ENCODE measurements at places on chromosomes 11 and 22.

GRCh38 chr11:75365711-75366181, 14.3 kb upstream of the ARRB1 start:
- no peak for DNase-seq

DNA sequence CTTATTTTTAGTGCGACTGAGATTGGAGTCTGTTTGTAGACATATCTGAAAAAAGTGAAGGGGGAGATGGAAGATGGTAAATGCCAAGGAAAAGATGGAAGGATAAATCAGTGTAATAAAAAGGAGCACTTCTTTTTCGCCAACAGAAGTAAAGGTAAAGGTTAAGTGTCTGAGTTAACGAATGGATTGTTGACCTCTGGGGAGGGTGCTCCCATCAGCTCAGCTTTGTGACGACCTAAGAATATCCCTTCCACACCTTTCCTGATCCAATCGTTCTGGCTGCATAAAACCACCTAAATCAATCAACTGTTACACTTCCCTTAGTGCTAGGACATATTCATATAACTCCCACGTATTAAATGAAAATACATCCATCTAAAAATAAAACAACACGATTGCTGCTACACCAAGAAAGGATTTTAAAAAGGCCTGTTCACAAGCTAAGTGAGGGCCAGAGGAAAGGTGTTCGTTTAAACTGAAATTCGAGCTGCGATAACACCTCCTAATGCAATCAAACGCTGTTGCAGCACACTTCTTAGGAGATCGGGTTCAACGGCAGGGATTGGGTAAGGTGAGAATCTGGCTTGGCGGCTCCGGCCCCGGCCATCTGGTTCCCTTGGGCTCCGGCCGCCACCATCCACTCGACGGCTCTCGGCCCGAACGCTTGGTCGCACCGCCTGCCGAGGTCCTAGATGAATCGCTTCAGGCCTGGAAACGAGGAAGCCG, 658 bp downstream of the C11orf71 start:
- DNase-seq: no peak

DNA sequence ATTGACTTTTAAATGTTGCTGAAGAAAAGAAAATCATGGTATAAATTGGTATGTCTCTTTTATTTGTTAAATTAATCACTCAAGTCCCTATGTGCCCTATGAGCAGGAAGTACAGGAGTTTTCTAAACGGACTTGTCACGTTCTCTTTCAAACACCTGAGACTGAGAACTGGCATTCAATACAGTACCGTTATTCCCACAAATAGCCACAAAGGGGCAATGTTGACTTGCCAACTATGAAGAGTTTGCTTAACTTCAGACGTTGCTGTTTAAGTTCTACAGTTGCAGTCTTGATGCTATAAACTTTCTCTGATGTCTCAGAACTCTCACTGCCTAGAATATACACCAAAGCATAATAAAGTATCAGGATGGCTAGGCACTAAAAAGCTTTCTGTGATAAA, 7.6 kb downstream of the OR56A1 start:
- no peak for DNase-seq

DNA sequence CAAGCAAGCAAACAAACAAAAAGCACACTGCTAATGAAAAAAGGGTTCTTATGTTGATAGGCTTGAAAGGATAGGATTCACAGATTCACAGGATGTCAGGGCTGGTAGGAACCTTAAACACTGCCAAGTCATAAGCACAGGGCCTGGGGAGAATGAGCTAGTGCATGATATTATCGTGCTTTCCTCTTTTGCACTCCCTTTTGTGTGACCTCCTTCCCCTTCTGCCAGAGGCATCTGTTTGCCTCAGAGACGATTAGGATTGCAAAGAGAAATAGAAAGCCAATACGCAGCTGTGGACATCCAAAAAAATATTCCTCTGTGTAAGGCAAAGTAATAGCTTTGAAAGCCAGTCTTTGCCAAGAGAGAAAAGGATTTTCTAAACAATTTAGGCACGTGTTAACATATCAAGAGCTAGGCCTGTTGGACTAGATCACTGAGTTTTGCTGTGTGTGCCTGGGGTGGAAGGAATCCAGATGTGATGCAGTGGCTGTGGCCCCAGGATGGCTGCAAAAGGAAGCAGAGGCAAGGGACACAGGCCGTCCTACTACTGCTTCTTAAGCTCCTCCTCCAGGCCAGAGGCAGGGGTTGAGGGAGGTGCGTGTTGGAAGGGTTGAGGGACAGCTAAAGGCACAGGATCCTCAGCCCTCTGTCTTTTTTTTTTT, 30.6 kb downstream of the MCHR1 start:
- DNase-seq: no peak

- no peak for DNase-seq
Measured at GRCh38 chr11:123129920-123130319, 65.1 kb downstream of the CLMP start.

DNA sequence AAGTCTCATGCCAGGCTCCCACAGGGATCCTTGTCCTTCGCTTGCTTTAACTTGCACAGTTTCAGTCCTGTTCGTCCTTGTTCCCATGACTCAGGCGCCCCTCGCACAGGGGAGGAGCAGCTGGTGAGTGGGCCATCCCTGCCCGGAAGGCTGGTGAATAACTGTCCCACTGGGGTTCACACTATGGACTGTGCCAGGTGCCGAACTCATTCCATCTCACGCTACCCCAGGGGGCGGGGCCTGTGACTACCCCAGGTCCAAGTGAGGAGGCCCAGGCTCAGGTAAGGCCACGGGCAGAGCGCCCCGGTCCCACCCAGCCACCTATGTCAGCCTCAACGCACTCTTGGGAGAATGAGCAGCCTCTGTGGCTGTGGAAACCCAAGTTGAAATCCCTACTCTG, 7.2 kb upstream of the CARD10 start:
- no peak for DNase-seq

DNA sequence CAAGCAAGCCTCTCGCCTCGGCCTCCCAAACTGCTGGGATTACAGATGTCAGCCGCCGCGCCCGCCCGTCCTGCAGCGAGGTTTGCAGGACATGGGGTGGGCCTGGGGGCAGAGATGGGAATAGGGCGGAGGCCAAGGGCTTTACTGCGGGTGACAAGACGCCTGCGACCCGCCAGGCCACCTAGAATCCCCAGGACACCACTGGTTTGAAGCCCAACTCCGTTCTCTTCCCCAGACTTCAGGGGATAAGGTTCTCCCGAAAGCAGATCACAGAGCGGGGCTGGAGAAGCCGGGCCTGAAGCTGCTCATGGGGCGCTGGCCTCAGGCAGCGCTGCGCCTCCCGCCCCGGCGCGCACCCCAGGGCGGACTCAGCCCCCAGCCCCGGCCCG, 354 bp downstream of the POLR2L start:
- no peak for DNase-seq

GRCh38 chr11:105968021-105968697, 53.9 kb downstream of the MSANTD4 start:
- no peak for DNase-seq

DNA sequence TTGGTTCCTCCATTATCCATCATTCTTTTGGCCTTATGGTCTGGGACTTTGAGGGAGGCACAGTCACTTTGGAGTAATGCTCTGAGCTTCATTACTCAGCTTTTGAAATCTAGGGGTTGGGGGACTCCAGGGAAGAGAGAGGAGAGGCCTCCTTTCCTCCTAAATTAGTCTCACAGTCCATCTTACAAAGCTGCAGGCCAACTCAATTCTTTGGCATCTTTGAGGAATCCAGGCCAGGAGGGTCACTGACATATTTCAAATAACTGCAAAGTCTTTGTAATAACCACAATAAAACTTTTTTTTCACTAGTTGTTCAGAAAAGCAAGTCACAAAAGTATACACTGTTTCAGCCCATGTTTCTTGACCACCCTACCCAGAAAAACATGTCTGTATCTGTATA, 73.3 kb upstream of the FAR1 start:
- no peak for DNase-seq

- no peak for DNase-seq
Measured at GRCh38 chr11:44883277-44883676, 67.4 kb downstream of the TP53I11 start.

DNA sequence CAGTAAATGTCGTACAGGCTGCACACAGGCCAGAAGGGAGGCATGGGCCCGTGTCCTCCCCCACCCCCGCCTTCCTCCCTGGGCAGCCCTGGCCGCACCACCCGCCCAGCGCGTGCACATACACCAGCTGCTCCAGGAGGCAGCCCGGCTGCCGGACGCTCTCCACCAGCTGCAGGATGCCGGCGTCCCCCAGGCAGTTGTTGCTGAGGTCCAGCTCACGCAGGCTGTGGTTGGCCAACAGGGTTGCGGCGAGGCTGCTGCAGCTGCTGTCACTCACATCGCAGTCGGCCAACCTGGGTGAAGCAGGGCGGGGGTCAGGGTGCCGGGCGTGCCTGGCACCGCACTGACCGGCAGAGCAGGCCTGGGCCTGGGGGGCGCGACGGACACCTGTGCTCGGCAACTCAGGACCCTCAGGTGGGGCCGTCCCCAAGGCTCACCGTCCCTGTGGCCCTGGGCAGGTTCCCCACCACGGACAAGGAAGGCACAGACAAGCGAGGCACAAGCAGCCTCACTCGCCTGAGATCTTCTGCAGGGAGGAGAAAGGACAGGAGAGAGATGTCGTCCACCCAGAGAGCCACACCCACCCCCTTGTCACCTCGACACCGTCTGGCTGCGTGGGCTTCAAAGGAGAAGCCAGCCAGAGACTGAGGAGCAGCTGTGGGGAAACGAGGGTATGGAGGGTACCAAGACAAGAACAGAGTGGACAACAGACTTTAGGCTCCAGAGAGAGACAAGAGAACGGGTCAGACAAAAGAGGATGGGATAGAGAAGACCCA, 12.1 kb downstream of the RNH1 start:
- no peak for DNase-seq

DNA sequence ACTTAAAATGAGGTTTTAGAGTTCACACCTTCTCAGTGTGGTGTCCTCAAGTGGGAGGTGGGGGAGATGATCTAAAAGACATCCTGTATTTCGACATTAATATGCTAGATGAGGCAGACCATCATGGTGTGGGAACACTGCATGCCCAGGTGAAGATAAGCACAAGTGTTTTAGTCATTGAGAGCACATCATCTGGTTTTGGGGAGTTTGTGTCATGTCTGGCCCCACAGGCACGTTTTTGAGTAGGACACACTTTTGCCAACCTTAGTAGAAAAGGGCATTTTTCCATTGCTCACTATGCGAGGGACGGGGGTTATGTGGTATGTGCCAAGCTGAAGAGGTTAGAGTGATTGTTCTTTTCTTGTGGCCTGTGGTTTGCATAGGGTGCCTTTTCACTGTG, 189.3 kb downstream of the DBX1 start:
- no peak for DNase-seq

DNA sequence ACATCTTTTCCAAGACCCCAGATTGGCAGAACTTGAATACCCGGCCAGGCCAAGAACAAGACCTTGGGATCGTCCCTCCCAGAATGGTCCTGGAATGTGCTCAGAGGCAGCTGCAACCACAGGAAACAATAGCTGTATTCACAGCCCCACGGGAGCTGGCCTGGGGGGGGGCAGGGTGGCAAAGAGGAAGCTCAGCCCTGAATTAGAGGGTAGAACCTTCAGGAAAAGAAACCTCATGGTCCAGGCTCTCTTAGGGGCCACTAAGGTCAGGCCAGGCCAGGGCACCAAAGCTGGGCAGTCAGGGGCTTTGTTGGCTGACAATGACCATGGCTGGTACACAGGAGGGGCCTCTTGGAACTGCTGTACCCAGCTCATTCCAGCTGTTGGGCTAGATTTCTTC, 17.3 kb downstream of the RPL27A start:
- DNase-seq: no peak

- no peak for DNase-seq
Measured at GRCh38 chr22:24443668-24444067, 16.3 kb downstream of the ADORA2A start.
